ENCODE measurements at places on chromosomes 1 and 21.

- DNase-seq, result no peak
These were observed 42.5 kb downstream of the PRDM16 start for GRCh38 chr1:3111348-3112021.

- DNase-seq, result no peak
These were observed 908 bp downstream of the KRTAP19-1 start for GRCh38 chr21:30479259-30479658.

DNA sequence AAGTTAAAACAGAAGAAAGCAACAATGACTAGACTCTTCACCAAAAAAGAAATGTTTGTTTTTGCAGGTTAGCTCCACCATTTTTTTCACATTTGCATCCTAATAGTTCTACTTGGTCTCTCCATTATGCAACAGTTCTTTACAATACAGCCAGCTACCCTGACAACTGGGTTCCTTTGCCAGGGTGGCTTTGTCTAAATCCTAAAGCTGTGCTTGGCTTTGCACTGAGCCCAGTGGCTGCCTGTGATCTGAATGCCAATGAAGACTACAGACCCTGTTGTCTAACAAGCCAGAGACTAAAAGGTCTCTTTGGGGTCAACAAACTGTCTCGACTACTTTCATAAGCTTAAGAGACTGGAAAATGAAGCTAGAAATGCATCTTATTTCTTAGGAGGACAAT is 112.0 kb downstream of the AKT3 start:
- DNase-seq, result no peak

DNA sequence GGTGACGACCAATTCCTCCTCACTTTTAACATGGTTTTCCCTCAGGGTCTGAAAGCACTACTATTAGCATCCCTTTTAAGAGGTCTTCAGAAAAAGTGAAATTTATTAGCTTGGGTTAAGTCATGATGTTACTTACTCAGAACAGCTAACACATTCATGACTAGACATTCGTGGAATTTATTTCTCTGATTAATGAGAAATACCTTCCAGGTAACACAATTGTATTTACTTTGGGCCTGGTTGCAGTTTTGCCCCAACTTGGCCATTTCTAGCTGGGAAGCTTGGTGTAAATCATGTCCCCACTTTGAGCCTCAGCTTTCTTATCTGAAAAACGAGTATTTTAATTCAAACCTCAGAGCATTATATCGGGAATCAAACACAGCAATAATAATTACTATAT is 119.2 kb upstream of the SPATA6 start:
- DNase-seq, result no peak

GRCh38 chr21:27112186-27112585 is 145.3 kb upstream of the ADAMTS5 start:
- DNase-seq, result no peak

DNA sequence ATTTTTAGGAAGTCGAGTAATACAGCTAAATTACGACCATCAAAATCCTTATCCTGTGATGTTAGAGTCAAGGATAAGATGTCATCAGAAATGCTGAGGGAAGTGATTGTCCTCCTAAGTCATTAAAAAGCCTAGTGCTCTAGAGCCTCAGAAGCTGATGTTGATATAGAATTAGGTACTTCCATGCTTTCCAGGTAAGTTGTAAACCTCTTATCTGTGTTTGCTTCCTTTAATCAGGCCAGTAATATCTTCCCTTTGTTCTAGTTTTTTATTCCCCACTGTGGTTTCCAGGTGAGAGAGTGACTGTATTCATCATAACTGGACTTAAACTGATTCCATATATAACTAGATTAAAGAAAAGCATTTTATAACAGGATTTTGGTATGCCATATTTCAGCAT is 44.4 kb downstream of the SMG7 start:
- no peak for DNase-seq

Data from GM20000 (cell line).